Stimulated activated CD4-positive, alpha-beta T cell treated with anti-CD3 and anti-CD28 coated beads, Interleukin-1b, Interleukin-23, amount 100 ng/mL, for 1 hour (primary cell): ENCODE measurements at places on chromosomes 16 and 17.

DNA sequence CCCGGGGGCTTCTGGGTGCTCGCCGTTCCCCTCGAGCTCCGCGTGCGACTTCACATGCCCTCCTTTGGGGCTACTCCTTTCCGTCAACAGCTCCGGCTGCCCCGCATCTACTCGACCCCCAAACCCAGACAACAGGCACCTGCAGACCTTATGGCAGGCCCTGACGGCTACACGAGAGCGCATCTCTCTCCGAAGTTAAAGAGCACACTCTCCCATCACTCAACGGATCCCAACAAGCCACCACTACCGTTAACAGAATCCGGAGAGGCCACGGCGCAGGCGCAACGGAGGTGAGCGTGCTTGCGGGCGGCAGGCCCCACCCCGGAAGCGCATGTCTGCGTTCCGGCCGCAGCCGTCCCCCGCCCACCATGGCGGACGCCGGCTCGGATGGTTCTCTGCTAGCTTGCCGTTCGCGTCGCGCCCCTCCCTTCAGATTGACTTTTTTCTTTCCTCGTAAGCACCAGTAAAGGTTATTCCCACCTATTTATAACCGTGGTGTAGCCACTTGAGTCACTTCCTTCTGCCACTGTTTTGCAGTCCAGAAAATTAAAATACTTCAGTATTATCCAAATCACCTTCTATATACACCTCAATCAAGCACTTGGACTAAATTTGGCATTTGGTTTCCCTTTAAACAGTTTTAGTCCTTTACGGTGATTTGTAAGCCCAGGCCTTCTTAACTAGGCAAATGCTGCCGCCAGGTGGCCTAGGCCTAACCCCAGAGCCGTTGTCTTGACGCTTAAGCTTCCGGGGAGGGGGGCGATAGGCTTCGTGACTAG, at the start of gene POLG2:
Gene POLG2 (minus strand): TSS at position 269 of the 779 bp plus-strand sequence. CDS start 86 bp downstream, at position 183.
- peak; percentile 91 for DNase-seq

GRCh38 chr17:27601069-27601974, 29.7 kb upstream of the LGALS9 start:
- peak; percentile 53 for DNase-seq

- no peak for DNase-seq
Observed at GRCh38 chr17:83079766-83080578, 563 bp downstream of the METRNL start.

DNA sequence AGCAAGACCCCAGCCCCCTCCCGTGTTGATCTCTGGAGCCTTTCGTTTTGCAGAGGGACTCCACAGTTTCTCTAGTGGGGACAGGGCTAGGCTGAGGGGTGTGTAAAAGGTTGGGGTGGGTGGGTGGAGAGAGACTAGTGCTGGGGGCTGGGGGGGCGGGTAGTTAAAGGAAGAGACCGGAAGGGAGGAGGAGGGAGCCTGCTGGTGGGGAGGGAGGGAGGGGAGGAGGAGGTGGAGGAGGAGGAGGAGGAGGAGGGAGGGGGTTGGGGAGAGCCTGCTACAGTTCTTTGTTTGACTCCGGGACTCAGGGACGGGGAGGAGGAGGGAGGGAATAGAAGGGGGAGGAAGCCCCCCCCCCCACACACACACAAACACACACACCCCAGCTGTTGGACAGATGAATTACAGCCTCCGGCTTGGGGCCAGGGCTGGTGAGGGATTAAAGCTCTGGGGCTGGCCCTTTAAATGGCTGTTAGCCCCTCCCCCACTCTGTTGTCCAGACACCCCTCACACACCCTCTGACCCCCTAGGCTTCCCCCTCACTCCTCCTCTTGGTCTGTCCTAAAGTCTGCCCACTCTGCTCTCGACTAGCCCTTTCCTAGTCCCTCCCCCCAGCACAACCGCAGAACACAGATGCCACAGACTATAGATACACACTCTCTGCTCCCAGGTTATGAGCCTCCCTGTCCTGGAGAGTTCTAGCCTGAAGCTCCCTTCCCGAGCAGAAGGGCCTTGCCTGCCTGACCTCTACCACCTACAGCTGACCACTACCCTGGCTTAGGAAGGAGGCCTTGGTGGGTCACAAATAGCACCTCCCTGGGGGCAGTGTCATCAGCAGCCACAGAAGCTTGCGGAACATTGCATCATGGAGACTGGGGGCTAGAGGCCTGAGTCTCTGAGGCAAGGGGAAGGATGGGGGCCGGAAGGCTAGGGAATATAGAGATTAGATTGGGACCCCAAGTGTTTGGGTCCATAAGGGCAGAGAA, 4.4 kb downstream of the KDM6B start:
- no peak for DNase-seq

DNA sequence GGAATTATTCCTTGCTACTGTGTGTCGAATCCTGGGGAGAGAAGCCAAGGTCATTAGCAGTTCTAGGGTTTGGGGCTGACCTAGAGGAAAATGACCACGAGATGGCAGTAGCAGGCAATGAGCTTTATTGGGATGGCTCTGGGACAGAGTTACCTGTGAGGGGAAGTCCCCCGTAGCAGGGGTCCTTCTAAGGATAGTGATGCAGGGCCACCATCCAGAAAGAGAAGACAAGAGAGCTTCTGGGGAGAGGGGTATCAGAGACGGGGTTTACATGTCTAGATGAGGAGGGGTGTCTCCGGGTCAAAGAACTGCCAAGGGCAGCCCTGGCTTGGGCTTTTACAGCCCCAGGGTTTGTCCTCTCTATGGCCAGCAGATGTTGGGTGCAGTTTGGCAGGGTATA, 6.4 kb upstream of the GGT6 start:
- no peak for DNase-seq

- DNase-seq, result no peak
Observed at GRCh38 chr17:50513495-50513894, 5.3 kb downstream of the MYCBPAP start.

DNA sequence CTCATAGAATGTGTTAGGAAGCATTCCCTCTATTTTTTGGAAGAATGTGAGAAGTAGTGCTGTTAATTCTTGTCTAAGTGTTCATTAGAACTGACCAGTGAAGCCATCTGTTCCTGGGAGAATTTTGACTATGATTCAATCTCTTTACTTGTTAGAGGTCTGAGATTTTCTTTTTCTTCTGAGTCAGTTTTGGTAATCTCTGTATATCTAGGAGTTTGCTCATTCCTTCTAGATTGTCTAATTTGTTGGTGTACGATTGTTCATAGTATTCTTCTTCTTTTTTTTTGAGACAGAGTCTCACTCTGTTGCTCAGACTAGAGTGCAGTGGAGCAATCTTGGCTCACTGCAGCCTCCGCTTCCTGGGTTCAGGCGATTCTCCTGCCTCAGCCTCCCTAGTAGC, 20.4 kb downstream of the NFATC3 start:
- no peak for DNase-seq

- no peak for DNase-seq
Observed at GRCh38 chr17:21100636-21101035, 26.1 kb upstream of the DHRS7B start.

DNA sequence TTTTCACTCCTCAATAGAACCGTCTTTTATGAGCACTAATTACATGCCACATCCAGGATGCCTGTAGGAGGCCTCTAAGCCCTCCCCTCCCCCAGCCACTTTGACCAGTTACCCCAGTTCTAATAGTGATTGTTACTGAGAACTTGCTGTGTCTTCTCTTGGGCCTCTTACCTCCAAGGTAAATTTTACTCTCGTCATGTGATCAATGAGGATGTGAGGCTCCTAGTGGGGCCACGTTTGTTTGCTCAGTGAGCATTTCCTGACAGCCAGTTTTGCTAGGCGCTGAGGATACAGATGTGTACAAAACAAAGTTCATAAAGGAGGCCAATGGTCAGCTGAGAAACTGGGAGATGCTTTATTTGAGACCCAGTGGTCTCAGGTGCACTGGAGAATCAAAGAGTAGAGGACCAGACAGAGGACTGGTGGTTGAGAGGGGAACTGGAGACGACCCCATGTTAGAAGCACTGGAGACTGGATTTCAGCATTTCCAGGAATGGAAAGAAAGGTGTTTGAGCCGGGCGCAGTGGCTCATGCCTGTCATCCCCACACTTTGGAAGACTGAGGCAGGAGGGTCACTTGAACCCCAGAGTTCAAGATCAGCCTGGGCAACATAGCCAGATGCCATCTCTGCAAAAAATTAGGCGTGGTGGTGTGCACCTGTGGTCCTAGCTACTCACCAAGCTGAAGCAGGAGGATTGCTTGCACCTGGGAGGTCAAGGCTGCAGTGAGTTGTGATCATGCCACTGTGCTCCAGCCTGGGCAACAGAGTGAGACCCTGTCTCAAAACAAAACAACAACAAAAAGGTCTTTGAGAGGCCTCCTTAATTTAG, 2.6 kb downstream of the ATP2C2 start:
- no peak for DNase-seq

- DNase-seq, result no peak
Observed at GRCh38 chr16:83433201-83433600, 374.6 kb upstream of the HSBP1 start.

- no peak for DNase-seq
Observed at GRCh38 chr17:79220201-79220712, 145.6 kb downstream of the ENGASE start.

GRCh38 chr17:35432176-35433074, at the start of gene SLFN12:
Gene SLFN12 (minus strand): TSS chr17:35432500. CDS start chr17:35423028, 9,472 bp downstream.
- no peak for DNase-seq
